Stimulated activated CD4-positive, alpha-beta T cell treated with anti-CD3 and anti-CD28 coated beads, Interleukin-1b, Interleukin-23, amount 100 ng/mL, for 1 hour (primary cell): ENCODE measurements at places on chromosomes 6 and 20.

DNA sequence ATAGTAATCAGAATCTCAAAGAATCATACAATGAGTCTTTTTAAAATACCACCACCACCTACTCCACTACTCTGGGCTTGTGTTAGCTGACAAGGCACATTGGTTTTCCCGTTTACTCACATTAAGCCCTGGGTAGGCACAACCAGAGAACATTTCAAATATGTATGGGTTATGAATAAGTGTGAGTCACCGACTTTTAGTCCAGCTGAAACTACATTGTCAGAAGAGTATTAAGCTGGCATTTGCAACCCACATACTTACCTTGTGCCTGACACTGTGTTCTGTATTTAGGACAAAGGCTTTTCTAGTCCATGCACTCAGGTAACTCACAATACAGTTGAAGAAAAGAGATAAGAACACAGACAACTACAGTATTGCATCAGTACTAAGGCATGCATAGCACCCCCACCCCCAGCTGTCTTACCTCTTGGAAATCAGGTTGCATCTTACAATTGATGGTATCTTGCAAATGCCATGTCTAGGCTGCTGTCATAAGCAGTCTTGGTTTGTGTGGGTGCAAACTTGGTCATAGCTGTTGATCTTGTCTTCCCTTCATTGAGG, 40.3 kb upstream of the AHI1 start:
- no peak for DNase-seq

DNA sequence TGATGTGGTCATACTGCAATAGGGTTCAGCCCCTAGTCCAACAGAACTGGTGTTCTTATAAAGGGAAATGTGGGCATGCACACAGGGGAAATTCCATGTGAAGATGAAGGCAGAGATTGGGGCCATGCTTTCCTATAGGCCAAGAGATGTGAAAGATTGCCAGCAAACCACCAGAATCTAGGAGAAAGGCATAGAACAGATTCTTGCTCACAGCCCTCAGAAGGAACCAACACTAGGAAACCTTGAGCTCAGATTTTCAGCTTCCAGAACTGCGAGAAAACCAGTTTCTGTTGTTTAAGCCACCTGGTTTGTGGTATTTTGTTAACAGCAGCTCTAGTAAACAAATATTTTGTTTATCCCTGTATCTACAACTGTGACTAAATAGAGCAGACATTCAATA, 197.6 kb upstream of the CITED2 start:
- DNase-seq: no peak

- no peak for DNase-seq
Observed at GRCh38 chr6:135006386-135006914, 48.2 kb downstream of the HBS1L start.

- no peak for DNase-seq
Observed at GRCh38 chr6:15961635-15962448, 167.0 kb upstream of the MYLIP start.

GRCh38 chr6:116666869-116667268, 1.7 kb downstream of the ZUP1 start:
- DNase-seq: no peak

GRCh38 chr6:89368107-89368506, 15.6 kb upstream of the UBE2J1 start:
- peak; percentile 42 for DNase-seq

DNA sequence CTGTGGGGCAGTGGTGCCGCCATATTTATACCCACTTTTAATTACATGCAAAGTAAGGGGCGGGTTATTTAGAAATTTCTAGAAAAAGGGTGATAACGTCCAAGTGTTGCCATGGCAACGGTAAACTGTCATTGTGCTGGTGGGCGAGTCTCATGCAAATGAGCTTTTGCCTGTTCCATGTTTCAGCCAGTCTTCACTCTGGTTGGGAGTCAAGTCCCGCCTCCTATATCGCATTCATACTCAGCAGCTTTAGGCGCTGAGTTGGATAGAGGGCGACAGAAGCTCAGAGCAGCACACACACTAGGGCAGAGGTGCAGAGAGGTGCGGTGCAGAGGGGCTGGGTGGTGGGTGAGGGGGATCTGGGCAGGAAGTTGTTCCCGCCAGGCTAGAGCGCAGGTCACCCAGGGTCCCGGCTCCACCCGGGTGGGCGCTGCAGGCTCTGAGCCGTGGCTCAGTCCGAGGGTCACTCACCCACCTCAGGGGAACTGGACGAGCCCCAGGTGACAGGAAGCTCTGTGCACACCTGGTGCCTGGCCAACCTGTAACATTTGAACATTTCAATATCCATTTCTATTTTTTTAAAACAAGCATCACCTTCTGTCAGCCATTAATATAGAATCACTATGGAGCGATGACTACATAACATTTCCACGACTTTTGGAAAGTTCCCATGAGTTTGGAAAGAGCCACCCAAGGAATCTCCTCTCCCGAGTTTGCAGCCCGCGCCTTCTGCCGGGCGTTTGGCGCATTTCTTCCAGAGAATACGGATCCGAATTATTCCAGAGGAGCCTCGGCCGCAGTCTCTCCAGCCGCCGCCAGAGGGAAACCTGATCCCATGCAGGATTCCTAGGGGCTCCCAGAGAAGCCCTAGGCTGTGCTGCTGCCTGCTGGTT, 89.1 kb upstream of the PHACTR3 start:
- no peak for DNase-seq

DNA sequence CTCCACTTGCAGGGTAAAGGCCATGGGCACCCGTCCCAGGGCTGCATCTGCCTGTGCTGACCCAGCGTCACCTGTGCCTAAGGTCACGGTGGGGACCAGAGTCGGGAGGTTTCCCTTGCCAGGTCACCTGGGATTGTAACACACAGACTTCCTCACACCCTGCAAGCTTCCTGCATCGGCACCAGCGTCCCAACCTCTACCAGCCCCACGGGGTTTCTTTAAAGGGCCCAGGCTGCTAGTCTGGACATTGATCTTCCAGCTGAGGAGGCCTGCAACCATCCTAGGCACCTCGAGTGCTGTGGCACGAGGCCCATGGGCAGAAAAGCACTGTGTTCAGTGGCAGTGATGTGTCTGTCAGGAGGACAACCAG, 12.6 kb downstream of the ACSS1 start:
- DNase-seq: no peak

GRCh38 chr20:43994486-43995100, 79.9 kb downstream of the TOX2 start:
- DNase-seq: no peak

- no peak for DNase-seq
Observed at GRCh38 chr6:11536795-11537194, 754 bp upstream of the TMEM170B start.

GRCh38 chr6:17224056-17224455, 57.1 kb upstream of the RBM24 start:
- DNase-seq: no peak

GRCh38 chr6:5569491-5569890, 308.2 kb downstream of the FARS2 start:
- DNase-seq: no peak

- DNase-seq: no peak
Observed at GRCh38 chr6:148288541-148288940, 54.1 kb upstream of the SASH1 start.

- no peak for DNase-seq
Observed at GRCh38 chr20:25046736-25047666, 10.9 kb downstream of the ACSS1 start.

DNA sequence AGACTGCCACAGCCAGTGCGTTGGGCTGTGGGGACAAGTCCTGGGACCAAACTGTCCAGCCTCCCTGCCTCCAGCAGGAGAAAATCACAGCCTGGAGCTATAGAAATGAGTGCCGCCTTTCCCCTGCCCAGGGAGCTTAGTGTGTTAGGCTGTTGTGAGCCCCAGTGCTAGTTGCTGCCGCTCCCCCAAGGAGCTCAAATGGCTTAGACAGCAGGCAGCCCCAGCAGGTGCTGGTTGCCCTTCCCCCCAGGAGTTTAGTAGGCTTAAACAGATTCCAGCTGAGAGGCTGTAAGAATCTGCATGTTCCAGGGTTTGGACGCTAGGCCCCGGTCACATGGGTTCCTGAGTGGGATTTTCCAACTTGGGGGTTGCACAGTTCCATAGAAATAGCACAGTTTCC, 27.2 kb upstream of the HMGN3 start:
- no peak for DNase-seq

DNA sequence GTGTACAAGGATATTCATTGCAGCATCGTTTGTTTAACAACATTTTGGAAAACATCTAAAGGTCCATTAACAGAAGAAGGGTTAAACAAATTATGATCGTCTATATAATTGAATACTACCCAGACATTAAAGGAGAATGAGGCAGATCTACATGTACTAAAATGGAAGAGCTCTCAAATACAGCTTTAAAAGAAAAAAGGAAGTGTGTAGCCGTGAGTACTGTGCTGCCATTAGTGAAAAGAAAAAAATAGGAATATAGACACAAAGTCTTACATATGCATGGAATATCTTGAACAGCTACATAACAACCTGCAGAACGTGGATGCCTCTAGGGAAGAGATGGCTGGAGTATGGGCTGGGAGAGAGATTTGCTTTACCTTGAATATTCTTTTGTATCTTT, 37.9 kb downstream of the PRDM1 start:
- no peak for DNase-seq

DNA sequence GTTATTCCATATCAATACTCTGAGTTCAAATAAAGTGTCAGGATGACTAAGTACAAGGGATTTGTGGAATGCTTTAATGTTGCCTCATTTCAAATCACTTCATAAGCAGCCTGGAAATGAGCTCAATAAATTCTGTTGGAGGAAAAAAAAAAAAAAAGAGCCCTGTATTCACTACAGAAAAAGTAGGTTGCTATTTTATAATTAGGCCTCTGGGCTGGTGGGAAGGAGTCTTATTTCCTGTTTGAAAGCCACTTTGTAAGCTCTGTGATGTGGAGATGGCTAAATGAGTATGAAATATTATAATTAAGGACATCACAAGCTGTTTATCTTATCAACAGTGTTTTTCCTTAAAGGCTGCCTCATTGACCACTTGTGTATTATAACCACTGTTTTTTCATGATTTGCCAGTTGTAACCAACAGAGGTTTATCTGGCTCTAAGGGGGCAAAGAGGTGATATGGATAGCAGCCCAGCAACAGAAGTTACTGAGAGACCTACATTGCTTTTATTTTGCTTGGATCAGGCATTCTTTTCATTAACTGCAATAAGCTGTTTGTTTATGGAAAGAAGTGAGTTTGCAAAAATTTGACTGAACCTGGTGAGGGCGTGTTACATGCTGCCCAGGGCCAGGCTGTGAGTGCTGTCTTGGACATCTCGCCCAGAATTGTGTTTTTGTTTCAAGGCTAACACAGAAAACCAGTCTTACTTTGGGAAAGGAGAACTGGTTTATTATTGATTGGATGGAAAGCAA, 563.3 kb upstream of the MAP3K7 start:
- DNase-seq: no peak

DNA sequence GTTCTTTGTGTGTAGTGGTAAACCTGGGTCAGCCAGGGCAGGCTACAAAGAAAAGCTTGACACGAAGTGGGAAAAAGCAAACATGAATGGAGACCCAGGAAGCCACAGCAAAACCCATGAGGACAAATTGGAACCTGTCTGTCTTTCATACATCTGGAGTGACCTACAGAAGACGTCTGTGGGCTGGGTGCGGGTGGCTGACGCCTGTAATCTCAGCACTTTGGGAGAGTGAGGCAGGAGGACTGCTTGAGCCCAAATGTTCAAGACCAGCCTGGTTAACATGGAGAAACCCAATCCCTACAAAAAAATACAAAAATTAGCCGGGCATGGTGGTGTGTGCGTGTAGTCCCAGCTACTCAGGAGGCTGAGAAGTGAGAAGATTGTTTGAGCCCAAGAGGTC, 114.8 kb downstream of the PRND start:
- DNase-seq: no peak

GRCh38 chr20:25233016-25233772, 14.7 kb upstream of the PYGB start:
- DNase-seq: no peak

GRCh38 chr6:155311583-155311982, 2.7 kb downstream of the TFB1M start:
- no peak for DNase-seq

DNA sequence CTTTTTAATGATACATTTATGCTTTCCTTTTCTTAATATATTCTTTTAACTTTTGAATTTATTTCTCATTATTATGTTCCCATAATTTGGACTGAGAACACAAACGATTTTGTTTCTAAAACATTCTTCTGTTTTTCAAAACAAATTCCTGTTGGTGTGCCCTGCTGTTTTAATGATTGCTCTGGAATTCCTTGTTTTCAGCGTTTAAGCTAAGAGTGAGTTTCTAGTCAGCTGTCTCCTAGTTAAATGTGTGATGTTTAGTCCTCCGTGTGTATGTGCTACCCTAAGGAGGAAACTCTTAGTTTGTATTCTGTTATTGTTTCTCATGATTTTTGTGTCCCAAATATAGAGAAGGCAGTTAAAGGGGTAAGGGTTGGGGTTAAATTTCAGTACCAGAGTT, 306.1 kb upstream of the RGS17 start:
- DNase-seq: no peak

DNA sequence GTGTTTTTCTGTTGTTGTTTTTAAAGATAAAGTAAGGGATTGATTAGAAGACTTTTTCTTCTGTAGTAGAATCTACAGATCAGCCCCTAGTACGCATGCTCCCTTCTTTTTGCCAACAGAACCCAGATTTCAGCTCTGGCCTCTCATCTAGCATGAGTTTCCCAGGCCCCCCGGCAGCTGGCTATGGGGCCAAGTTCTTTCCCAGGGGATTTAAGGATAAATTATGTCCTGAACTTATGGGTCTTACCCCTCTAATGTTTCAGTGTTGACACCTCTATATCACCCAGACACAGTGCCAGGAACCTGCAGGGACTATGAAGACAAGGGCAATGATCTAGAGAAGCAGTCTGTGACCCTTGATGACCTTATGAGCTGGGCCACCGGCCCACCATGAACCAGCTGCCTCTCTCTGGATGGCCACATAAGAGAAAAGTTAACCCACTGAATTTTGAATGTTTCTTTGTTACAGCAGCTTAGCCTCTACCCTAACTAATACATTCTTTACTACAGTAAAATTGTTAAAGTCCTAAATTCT, 150.5 kb downstream of the UNC5CL start:
- DNase-seq: no peak

DNA sequence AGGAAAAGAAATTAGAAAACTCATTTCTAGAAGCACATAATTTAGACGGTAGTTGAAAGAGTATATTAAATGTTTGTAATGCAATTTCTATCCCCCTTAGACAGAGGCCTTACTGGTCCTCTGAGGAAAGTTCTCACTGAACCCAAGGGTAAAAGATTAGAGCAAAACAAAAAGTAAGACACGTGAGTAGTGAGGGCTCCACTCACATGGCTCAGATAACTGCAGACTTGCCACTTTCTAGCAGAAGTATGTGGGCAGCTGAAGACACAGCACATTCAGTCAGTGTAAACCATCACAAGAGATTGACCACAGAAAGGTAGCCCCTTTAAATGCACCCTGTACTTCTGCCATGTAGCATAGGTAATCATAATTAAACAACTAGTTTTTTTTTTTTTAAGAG, 193.8 kb downstream of the BTBD9 start:
- no peak for DNase-seq

- DNase-seq: no peak
Observed at GRCh38 chr6:142857796-142858555, 87.0 kb downstream of the HIVEP2 start.

DNA sequence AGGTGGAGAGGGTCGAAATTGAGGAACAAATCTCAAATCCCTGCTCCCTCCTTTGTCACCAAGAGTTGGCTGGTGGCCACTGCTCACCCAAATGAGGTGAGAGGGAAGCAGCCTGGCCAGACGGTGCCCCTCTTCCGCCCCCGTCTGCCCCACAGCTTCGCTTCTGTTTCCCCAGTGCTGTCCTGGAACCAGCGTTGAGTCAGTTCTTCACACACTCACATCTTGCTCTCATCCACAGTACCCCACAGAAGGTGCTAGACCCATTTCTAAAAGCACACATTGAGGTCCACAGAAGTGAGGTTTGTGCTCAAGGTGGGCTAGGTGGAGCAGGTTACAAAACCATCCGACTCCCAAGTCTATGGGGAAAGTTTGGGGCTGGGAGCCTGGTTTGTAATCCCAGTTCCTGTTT, 3.8 kb downstream of the CEBPB start:
- DNase-seq: no peak
